ENCODE measurements at places on chromosomes 7 and 10.

- DNase-seq: no peak
These were observed 18.5 kb upstream of the ERLIN1 start for GRCh38 chr10:100204370-100204769.

DNA sequence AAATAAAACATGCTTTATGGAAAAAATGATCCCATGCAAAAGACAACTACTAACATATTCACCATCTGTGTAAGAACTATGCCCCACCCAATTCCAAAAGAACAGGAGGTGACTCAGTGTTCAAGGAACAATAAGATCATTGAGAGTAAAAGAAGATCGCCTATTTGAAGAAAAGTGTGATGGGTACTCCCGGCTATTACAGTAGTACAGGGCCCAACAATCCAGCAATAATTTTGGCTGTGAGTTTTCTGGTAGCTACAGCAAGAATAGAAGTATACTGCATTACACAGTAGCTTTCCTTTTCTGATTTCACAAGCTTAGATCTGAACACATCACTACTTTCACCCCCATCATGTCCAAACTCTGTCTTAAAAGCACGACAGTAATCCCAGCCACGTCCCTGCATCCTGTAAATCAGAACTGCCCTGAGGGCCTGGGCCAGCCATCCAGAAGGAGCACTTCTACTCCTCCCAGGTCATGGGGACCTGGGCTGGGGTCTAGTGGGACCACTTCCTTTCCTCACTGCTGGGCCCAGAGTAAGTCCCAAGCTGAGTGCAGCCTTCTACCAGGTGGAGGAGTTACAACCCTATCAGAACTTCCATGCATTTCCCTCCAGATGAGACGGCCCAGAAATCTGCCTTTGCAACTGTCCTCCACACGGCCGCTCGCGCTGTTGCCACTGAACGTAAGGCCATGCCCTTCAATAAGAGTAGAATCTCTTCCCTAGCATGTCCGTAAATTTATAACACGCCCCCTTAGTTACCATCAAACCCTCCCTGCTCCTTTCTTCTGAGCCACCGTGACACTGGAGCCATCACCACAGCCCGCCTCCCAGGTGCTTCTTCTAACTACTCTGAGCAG, 7.9 kb downstream of the ESYT2 start:
- DNase-seq: peak; percentile 75

- no peak for DNase-seq
These were observed 2.3 kb downstream of the ABCB1 start for GRCh38 chr7:87598234-87599009.

- peak; percentile 59 for DNase-seq
These were observed 4.3 kb upstream of the LIPF start for GRCh38 chr10:88659725-88660597.

DNA sequence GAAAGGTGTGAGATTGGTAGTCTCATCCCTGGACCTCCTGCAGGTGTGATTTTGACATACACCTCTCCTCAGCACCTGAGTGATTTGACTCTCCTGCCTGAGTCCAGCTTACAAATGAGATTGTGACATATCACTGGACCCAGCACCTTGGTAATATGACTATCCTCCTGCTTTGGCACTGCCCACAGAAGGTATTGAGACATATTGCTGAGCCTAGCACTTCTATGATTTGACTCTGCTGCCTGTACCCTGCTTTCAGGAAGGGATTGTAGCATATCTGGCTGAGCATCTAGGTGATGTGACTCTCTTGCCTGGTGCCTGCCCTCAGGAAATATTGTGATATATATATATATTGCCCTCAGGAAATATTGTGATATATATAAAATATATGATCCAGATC, 43.5 kb upstream of the ZNF680 start:
- DNase-seq: no peak

- DNase-seq: peak; percentile 100
These were observed at the start of gene RSU1 for GRCh38 chr10:16817125-16818019. RSU1 (minus strand) TSS chr10:16817424; CDS start chr10:16817081, 343 bp downstream.

DNA sequence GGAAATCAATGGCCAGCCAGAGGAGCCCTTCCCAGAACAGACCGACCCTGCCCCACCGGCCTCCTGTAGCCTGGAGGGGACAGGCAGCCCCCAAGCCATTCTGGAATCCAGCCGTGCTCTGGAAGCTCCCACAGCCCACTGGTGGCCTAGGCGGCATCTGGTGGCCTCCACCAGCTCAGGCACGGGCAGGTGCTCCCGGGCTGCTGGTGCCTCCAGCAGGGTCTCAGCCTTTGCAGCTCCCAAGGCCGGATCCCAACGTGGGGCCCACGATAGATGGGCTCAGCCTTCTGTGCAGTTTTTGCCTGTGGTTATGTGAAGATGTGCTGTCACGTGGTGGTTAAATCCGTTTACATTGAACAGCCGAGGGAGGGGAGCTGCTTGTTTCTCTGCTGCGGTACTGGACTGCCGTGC, 44.4 kb downstream of the JAKMIP3 start:
- no peak for DNase-seq

GRCh38 chr10:70756700-70757360, 28.3 kb downstream of the TBATA start:
- DNase-seq: peak; percentile 48

- peak; percentile 19 for DNase-seq
These were observed 7.9 kb downstream of the MTURN start for GRCh38 chr7:30142710-30143109.

- peak; percentile 55 for DNase-seq
These were observed 30.5 kb upstream of the TRIM8 start for GRCh38 chr10:102613785-102614184.

GRCh38 chr7:156466272-156466671, 174.3 kb upstream of the RNF32 start:
- DNase-seq: no peak

DNA sequence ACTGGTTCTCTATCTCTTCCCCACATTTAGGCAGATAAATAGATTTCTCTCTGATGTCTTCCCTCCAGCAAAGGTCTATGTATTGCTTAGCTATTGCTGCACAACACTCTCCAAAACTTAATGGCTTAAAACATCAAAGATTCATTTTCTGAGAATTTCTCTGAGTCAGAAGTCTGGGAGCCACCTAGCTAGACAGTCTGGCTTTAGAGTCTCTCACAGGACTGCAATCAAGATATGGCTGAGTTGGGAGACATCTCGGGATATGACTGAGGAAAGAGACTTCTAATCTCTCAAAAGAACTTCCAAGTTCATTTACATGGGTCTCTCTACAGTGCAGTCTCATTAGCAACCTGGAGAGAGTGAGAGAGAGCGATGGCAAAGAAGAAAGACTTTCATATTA, 553.6 kb upstream of the GHITM start:
- DNase-seq: no peak

GRCh38 chr7:92461027-92462003, 14.0 kb downstream of the GATAD1 start:
- peak; percentile 38 for DNase-seq

DNA sequence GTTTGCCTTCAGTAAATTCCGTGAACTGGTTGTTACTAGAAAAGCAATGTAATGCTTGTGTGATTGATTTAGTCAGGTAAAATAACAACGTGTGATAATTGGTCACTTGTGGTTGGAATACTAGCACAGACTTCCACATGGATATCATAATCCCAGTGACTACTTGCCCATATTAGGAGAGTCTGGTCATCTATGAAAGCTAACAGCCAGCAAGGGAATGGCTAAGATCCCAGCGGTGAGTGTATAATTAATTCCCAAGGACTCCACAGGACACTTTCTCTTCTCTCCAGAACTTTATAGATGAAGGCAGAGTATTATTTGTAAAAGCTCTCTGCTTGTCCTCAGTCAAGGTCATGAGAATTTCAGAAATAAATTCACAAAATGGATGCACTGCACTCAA, 662.6 kb upstream of the TEX47 start:
- no peak for DNase-seq

GRCh38 chr10:33330543-33331378, 3.7 kb downstream of the NRP1 start:
- peak; percentile 90 for DNase-seq

- no peak for DNase-seq
These were observed 35.9 kb upstream of the SKAP2 start for GRCh38 chr7:26900251-26900650.
